ENCODE measurements at places on chromosomes 7 and 10. TPM values are rescaled to one million over a fixed set of nuclear protein-coding genes. Genes with fewer than 3 reads are reported as not detected.

The TNS3 gene
- total RNA-seq, result 150 TPM

The HK1 gene
- total RNA-seq, result 169 TPM

The SPDYE8 gene
- total RNA-seq, result not detected

The SPDYE9 gene
- not detected for total RNA-seq

The RASA4B gene
- 1.8 TPM for total RNA-seq

The ATOH7 gene
- not detected for total RNA-seq

The PAPSS2 gene
- 147 TPM for total RNA-seq

The GDF2 gene
- not detected for total RNA-seq

The CARD11 gene
- 0.43 TPM for total RNA-seq

The TBL2 gene
- total RNA-seq, result 97.0 TPM

The FBXL13 gene
- 2.3 TPM for total RNA-seq

The PIP gene
- not detected for total RNA-seq

The SLC26A5 gene
- not detected for total RNA-seq

The PNLIPRP1 gene
- total RNA-seq, result not detected

The LIPK gene
- not detected for total RNA-seq

The SSC4D gene
- 0.28 TPM for total RNA-seq

The NEUROD6 gene
- total RNA-seq, result not detected

The NPS gene
- not detected for total RNA-seq
